ENCODE measurements at places on chromosomes 2 and 18.

- DNase-seq, result no peak
Measured at GRCh38 chr2:30509716-30510115, 62.7 kb downstream of the LCLAT1 start.

GRCh38 chr2:201768918-201769317, 11.8 kb downstream of the ALS2 start:
- DNase-seq, result no peak

DNA sequence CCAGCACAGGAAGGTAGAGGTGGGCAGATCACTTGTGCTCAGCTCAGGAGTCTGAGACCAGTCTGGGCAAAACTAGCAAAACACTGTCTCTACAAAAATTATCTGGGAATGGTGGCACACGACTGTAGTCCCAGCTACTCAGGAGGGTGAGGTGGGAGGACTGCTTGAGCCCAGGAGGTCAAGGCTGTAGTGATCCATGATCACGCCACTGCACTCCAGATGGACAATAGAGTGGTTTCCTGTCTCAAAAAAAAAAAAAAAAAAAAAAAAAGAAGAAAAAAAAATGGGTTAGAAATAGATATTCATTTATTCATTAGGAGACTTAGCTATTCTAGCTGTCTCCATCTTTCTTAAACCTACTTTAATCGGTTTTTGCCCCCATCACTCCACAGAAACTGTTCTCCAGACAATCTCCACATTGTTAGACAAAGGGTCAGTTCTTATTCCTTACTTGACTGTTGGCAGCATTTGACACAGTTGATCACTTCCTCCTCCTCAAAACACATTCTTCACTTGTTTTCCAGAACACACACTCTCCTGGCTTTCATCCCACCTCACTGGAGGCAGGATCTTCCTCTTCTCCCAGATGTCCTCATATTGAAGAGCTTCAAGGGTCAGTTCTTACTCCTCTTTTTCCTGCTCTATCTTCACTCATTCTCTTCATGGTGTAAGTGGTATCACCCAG, 103.1 kb downstream of the DTNB start:
- no peak for DNase-seq

DNA sequence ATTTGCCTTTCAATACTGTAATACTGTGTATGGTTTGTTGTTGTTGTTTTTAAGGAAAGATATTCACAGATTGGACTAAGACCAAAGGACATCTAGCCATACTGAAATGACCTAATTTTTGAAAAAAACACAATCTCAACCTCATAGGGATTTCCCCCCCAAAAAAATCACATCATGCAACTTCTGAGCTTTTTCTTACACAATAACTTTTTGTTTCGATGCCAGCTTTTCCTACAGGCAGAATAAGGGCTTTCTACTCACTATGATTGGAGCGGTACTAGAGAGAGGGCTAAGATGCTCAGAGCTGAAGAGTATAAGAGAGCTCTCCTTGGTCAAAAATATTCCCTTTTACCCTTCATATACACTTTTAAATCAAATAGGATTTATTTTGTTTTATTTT, 32.4 kb upstream of the SLC3A1 start:
- no peak for DNase-seq

GRCh38 chr2:157443090-157443489, 799 bp downstream of the CYTIP start:
- no peak for DNase-seq

DNA sequence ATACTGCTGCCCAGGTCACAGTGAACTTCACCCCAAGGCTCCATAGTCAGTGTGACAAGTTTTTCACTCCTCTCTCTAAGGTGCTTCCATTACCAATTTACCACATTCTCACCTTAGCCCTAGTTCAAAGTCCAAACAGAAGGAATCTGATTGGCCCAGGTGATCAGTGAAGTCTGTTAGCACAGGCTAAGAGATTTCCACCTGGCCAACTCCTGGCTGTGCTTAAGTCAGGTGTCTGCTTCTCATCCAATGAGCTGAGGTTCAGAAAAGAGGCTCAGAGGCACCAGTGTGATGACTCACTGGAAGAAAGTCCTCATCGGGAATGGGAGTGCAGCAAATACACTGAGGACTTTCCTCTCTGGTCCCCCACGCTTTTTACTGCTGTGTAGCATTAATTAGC, 164.4 kb upstream of the MGAT5 start:
- no peak for DNase-seq

DNA sequence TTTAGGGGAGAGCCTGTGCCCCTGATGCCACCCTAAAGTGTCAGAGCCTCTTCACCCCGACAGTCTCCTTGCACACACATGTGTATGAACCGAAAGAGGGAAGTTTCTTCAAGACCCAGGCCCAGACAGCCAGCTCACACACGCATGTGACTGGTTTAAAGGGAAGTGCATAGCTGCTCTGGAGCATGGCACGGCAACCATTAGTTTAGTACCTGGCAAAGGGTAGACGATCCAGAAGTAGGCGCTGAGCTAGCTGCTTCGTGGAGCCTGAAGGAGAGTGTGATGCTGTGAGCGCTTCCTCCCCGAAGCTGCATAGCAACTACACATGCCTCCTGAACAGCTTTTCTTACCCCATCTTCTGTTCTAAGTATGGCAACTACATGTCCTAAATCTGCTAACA, 91.7 kb downstream of the ZCCHC2 start:
- no peak for DNase-seq

GRCh38 chr2:8619071-8619470, 62.8 kb upstream of the ID2 start:
- DNase-seq, result no peak

DNA sequence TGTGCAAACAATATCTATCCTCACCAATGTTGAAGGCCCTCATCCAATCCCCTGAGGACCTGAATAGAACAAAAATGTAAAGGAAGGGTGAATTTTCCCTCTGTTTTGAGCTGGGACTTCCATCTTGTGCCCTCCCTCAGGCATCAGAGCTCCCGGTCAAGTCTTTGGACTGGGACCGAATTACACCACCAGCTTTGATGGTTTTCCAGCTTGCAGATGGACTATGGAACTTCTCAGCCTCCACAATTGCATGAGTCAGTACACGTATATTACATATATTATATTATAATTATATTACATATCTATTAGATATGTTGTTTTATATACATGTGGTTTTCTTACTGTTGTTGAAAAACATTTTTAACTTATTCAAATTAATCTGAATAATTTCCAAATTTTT, 496.4 kb downstream of the CMPK2 start:
- no peak for DNase-seq

GRCh38 chr18:32804134-32804888, 31.5 kb upstream of the KLHL14 start:
- no peak for DNase-seq

DNA sequence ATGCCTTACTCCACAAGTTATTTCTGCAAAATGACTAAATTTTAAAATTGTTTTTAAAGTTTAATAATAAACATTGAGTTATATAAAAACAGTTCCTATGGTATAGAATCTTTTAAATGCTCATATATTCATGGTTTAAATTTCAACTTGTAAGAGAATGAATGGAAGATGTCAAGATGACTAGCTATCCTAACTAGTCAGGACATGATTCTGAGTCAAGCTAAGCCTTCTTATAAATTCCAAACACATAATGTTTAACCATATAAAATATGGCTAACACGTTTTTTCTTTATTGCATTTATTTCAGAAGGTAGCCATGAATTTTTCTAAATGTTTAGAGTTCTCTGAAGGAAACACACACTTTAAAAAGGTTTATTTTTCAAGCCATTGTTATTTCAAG, 320.4 kb downstream of the CBLN2 start:
- DNase-seq, result no peak

DNA sequence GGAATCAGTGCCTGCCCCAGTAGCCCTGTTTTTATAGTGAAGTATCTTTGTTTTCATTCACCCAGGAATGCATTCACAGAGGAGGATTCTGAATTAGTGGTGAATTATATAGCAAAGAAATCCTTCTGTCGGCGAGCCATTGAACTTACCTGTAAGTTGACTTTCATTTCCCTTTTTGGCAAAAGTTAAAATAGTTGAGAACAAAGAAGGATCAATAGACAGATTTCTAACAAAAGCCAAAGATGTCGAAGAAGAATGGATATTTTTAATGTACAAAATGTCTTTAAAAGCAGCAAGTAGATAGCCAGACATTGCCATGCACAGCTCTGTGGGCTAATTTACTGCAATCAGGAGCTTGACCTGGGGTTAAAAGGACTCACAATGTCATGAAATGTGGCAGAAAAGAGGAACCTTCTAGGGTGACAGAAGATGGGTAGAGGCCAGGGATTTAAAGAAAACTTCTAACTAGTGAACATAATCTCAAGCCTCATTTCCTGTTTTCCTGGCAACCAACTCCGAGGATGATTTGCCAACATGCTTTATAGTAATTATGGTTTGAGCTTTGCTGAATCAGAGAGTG, 53.8 kb upstream of the TMEM87B start:
- no peak for DNase-seq

Data from stimulated activated naive CD8-positive, alpha-beta T cell treated with anti-CD3 and anti-CD28 coated beads, Interleukin-15, amount 100 ng/mL, for 72 hours (primary cell).